ENCODE measurements at places on chromosomes 16 and 17. TPM values are rescaled to one million over a fixed set of nuclear protein-coding genes. Genes with fewer than 3 reads are reported as not detected.

GRCh38 chr16:81639348-81639747 is 139.7 kb upstream of the PLCG2 start:
- DNase-seq: no peak
- H3K27me3 ChIP-seq: no peaks in the 10 kb centered on the region
- no peak overlapping the region for H3K27ac ChIP-seq
- peaks cover 21% of the 10 kb centered on the region for H3K36me3 ChIP-seq

GRCh38 chr16:19896951-19897350 is 12.3 kb upstream of the GPRC5B start:
- no peaks in the 10 kb centered on the region for H3K36me3 ChIP-seq
- no peak overlapping the region for H3K4me3 ChIP-seq
- no peak overlapping the region for H3K27ac ChIP-seq
- no peaks in the 10 kb centered on the region for H3K4me1 ChIP-seq
- no peak for DNase-seq
- H3K27me3 ChIP-seq: peaks cover 22% of the 10 kb centered on the region

The HOXB1 gene
- total RNA-seq: not detected

DNA sequence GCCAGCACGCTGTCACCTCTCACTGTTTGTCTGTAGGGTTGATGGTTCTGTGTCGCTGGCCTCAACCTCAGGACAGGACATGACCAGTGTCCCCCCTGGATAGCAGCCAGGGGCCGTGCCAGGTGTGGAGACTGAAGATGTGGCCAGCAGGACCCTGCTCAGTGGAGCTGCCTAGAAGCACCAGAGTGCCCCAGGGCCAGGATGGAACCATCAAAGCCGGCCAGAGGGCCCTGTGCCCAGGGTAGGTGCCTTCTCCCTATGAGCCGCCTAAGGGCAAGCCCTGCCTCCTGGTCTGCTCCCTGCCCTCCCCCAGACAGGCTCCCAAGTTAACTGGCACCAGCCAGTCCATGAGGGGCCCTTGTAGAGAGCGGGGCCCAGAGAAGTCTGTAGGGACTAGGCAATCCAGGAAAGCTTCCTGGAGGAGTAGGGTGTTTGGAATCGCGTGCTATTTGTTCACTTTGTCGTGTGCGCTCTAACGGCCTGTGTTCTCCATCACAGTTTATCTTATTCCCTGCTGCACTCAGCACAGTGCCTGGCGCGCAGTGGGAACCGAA is 546 bp upstream of the NDUFB10 start:
- no peaks in the 10 kb centered on the region for H3K27me3 ChIP-seq
- peak overlapping the region; percentile 58 for H3K27ac ChIP-seq
- peak overlapping the region; percentile 65 for H3K4me3 ChIP-seq
- DNase-seq: no peak
- H3K36me3 ChIP-seq: peaks cover 34% of the 10 kb centered on the region

DNA sequence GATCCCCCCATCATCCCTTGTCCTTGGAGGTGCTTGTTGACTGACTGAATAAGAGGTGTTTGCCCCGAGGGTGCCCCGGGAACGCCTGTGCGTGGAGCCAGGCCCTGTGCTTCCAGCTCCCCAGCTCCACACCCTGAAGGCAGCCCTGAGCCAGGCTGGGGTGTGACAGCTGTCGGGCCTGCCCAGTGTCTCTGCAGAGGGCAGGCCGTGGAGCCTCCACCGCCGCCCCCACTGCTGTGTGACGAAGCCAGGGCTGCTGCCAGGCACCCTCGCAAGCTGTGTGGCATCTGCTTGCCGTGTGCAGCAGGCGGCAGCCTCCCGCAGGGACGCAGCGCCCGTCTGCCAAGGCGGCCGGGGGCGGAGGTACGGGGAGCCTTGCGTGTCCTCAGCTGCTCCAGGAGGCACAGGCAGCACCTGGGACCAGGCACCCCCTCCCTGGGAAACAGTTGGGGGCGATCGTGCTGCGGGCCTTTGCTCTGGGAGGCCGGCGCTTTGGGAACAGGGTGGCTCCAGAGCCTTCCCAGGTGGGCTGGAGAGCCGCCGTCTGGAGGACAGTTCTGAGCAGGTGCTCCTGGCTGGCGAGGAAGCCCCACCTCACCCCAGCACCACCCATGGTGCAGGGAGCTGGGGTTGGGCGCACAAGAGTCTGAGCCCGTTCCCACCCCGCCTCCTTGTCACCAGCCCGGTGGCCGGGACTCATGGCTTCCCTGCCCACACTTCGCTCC is 26.6 kb downstream of the GSE1 start:
- no peaks in the 10 kb centered on the region for H3K27me3 ChIP-seq
- no peak overlapping the region for H3K27ac ChIP-seq
- no peak overlapping the region for H3K4me3 ChIP-seq
- DNase-seq: no peak
- H3K36me3 ChIP-seq: peaks cover 99% of the 10 kb centered on the region

The TRPV3 gene
- total RNA-seq: 0.11 TPM

The PTX4 gene
- 0.38 TPM for total RNA-seq

GRCh38 chr16:78116946-78117345 is 17.5 kb downstream of the WWOX start:
- no peak overlapping the region for H3K4me3 ChIP-seq
- DNase-seq: no peak
- H3K36me3 ChIP-seq: peaks cover 11% of the 10 kb centered on the region
- no peak overlapping the region for H3K27ac ChIP-seq

DNA sequence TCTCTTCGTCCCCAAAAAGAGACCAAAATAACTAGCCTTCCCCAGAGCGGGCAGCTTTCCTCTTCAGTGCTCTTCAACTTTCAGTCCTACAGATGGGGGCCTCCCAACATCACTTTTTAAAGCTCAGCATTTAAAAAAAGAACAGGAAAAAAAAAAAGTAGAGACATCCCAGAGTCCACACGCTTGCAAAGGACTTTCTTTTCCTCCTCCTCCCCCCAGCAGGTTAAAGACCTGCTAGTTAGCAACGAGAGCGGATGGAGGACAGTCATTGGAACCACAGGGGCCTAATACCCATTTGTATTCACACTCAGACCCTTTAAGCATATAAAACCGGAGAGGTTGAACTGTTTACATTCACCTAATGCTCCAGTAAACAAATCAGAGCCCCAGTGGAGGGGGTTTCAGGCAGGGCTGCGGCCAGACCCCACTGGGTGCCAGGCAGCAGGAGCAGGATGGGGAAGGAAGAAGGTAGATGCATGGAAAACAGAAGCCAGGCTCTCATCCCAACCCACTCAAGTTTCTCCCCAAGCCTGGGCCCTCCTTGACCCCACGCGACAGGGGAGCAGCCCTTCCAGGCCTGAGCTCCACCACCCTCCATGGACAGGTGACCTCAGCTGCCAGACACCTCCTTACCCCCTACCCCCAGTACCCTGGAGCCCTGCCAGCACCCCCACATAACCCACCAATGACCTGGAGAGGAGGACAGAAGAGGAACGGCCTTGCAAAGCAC is 15.2 kb downstream of the ZFHX3 start:
- no peak overlapping the region for H3K4me3 ChIP-seq
- H3K27ac ChIP-seq: no peak overlapping the region
- H3K27me3 ChIP-seq: peaks cover 49% of the 10 kb centered on the region
- DNase-seq: no peak
- peaks cover 3% of the 10 kb centered on the region for H3K4me1 ChIP-seq

Data from K562 (cell line).